ENCODE measurements at places on chromosomes 2 and 18. TPM values are rescaled to one million over a fixed set of nuclear protein-coding genes. Genes with fewer than 3 reads are reported as not detected.

SKA1 gene
- total RNA-seq: 1.1 TPM

BOLL gene
- total RNA-seq: not detected

LIMS1 gene
- total RNA-seq: 21.1 TPM

PLB1 gene
- 7.5 TPM for total RNA-seq

CPLX4 gene
- total RNA-seq: not detected

CASP10 gene
- total RNA-seq: 1.7 TPM

PAIP2B gene
- 102 TPM for total RNA-seq

GRCh38 chr2:190515687-190516086 is 18.8 kb downstream of the NEMP2 start:
- DNase-seq: no peak

DNA sequence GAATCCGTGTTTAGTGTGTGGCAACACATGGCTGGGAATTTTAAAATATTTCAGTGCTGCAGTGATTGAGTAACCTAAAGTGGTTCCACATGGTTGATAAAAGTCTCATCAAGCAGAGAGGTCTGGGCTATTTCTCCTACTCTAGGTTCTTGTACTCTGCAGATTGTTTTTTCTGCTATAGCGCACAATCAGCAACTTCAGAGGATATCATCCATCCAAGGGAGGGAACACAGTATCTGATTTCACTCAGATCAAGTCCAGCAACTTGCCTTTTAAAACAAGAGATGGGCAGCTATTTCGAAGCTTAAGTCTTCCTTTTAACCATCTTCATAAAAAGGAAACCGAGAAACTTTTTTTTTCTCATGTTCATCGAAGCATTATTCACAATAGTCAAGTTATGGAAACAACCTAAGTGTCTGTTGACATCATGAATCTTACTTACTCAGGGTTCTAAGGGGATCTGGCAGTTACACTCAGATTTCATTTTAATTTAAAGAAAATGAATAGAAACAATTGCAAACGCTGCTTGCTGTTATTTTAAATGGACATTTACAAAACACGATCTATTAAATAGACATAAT is 172.7 kb upstream of the TRIB2 start:
- DNase-seq: no peak

GRCh38 chr2:149132901-149133300 is 94.4 kb downstream of the LYPD6B start:
- DNase-seq: no peak

DNA sequence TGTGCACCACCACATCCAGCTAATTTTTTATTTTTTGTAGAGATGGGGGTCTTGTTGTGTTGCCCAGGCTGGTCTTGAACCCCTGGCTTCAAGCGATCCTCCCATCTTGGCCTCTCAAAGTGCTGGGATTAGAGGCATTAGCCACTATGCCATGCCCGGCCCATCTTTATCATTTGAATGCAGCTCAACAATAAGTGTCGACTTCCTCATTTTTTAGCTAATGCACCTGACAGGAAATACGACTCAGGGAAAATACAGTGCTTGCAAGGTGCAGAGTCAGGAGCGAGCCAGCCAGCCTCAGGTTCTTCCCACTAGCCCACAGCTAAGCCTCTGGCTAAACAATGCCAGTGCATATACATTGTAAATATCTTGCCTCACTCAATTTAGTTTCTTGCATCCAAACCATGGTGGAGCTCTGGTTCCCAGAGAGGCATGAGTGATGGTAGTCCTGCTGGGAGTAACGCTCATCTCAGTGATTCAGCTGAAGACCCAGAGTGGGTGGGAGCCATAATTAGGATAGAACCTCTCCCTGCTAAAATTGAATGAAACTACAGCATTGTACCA is 135.0 kb downstream of the TGIF1 start:
- DNase-seq: no peak

- DNase-seq: no peak
Observed at GRCh38 chr2:64295326-64296139, 151.3 kb upstream of the PELI1 start.

DNA sequence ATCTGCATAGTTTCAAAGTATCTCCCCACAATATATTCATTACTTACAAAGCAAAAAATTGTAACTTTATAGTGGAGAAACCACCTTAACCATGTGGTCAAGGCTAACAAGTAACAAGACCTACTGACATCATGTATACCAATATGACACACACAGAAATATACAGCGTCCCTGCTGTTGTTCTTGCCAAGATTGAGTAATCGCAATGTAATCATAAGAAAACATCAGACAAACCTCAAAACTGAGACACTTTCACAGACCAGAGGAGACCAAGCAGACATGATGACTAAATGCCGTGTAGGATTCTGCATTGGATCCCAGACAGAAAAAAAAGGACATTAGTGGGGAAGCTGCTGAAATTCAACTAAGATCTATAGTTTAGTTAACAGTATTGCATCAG is 123.0 kb downstream of the ACAA2 start:
- no peak for DNase-seq

GRCh38 chr2:148161909-148162435 is 141.1 kb downstream of the MBD5 start:
- no peak for DNase-seq

DNA sequence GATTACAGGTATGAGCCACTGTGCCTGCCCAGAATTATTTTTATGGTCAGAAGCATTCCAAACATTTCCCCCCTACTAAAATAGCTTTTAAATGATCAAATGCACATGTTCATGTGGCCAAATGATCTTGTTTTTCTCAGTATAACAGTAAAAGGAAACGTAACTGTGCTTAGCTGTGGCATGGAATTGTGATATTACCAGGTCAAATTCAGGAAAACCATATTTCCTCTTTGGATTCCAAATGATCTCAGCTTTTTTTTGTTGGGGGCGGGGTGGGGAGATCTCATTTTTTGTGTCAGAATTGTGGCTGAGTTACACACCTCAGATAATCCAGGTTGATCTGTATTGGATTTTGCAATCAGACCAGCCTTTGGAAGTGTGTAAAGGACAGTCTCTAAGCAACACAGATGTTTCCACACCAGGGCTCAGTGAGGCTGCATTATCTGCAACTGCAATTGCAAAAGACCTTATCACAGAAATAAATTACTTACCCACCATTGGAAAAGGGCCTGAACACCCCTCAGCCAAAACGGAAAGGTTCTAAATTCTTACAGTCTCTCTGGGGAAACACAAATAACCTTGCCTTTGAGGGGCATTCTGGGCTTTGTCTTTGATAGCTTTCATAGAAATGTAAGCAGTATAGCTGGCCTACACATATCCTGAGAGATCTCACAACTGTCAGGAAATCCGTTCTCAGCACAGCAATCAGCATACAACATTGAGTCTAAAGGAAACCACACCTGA is 8.4 kb downstream of the CASP10 start:
- DNase-seq: no peak

- no peak for DNase-seq
Observed at GRCh38 chr2:28977176-28977875, 3.8 kb upstream of the TOGARAM2 start.

- no peak for DNase-seq
Observed at GRCh38 chr2:237732790-237733381, 65.7 kb upstream of the RBM44 start.

DNA sequence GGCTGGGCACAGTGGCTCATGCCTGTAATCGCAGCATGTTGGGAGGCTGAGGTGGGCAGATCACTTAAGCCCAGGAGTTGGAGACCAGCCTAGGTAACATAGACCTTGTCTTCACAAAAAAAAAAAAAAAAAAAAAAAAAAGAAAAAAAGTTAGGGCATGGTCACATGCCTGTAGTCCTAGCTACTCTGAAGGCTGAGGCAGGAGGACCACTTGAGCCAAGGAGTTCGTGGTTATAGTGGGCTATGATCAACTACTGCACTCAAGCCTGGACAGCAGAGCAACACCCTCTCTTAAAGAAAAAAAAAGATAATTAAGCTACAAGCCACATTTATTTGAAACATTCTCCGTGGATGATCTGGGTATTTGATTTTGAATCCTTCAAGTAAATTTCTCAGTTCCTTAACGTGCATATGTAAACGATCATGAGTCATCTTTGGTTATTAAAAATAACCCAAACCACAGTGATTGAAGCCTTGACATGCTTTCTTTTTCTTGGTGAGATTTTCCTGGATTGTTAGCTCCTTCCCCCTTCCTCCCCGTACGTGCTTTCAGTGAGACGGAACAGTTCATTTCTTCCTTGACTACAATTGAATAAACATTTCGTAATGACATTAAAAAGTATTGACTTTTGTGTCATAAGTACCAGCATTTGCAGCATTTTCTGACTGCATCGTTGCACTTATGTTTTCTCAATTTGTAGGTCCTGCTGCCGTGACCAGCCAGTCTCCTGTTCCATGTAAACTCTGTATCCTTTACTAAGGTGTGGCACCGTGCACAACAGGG is 20.3 kb downstream of the RMC1 start:
- no peak for DNase-seq

DNA sequence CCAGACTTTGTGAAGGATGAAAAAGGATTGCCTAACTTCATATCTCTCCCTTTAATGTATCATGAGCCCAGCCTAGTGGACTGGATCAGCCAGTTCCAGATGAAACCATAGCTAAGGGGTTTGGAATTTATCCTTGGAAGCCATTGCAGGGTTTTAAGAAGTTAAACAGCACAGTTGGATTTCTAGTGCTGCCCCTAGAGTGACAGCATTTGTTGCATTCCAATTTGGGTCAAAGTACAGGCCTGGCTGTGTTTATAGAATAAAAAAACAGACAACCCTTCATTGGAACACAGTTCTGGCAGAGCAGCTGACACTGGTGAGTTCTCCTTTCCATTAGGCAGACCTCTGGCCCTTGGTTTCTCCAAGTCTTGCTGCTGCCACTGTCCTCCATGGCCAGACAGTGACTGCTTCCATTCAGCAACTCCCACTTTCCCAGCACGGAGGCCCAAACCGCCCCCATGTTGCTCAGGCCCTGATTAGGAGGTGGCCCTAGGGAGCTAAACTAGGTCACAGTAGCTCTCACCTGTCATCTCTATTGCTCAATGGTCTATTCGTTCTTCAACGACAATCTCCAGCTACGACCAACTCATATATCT is 8.0 kb downstream of the GPR39 start:
- no peak for DNase-seq

DNA sequence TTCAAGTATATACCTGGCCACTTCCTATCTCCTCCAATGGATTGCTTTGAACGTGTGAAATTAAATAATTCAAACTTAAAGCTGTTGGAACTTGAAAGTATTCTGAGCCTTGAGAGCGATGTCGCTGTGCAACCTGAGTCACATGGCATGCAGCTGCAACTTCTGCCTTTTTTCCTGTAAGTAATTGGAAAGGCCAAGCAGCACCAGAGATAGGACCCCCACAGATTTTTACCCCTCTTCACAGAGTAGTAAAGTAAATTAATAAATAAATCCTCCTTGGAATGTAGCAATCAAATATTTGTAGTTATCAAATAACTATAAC is 3.2 kb upstream of the RNF149 start:
- no peak for DNase-seq

GRCh38 chr2:68766376-68766845 is 31.8 kb downstream of the ARHGAP25 start:
- DNase-seq: no peak

GRCh38 chr2:3633089-3633981 is 24.7 kb upstream of the ALLC start:
- DNase-seq: no peak

GRCh38 chr2:64291181-64291580 is 147.0 kb upstream of the PELI1 start:
- DNase-seq: no peak

All from dorsolateral prefrontal cortex (tissue), 122 donors.